ENCODE measurements at places on chromosomes 1 and 21. TPM values are rescaled to one million over a fixed set of nuclear protein-coding genes. Genes with fewer than 3 reads are reported as not detected.

The FCRL4 gene
- not detected for polyA plus RNA-seq

The RPTN gene
- not detected for polyA plus RNA-seq

The NGF gene
- polyA plus RNA-seq = 1.1 TPM

The ADGRB2 gene
- polyA plus RNA-seq = 8.0 TPM

The CDK11B gene
- polyA plus RNA-seq = 76.7 TPM

The FAM177B gene
- polyA plus RNA-seq = not detected

The RSRP1 gene
- polyA plus RNA-seq = 93.7 TPM

The MR1 gene
- 0.18 TPM for polyA plus RNA-seq

The CENPF gene
- polyA plus RNA-seq = 301 TPM

The NKAIN1 gene
- polyA plus RNA-seq = 14.7 TPM

The NR5A2 gene
- polyA plus RNA-seq = 4.5 TPM

The PRCC gene
- 66.2 TPM for polyA plus RNA-seq

The IL10 gene
- not detected for polyA plus RNA-seq

The CHRM3 gene
- 4.3 TPM for polyA plus RNA-seq

The HNRNPR gene
- polyA plus RNA-seq = 183 TPM

The C1orf87 gene
- 0.21 TPM for polyA plus RNA-seq

The SPOCD1 gene
- polyA plus RNA-seq = 0.73 TPM

The IL22RA1 gene
- polyA plus RNA-seq = not detected

The TEDDM1 gene
- polyA plus RNA-seq = not detected

The F13B gene
- polyA plus RNA-seq = not detected

The FYB2 gene
- not detected for polyA plus RNA-seq

The RHCE gene
- polyA plus RNA-seq = 0.38 TPM

The FMO5 gene
- polyA plus RNA-seq = 0.54 TPM

The LCE2C gene
- polyA plus RNA-seq = not detected

The PRAMEF25 gene
- not detected for polyA plus RNA-seq

The MROH9 gene
- not detected for polyA plus RNA-seq

The ACTL8 gene
- polyA plus RNA-seq = 0.71 TPM

The GBP5 gene
- not detected for polyA plus RNA-seq

The OR10J1 gene
- not detected for polyA plus RNA-seq

The AMY2A gene
- polyA plus RNA-seq = not detected

The ITPKB gene
- 0.37 TPM for polyA plus RNA-seq

The BCL2L15 gene
- polyA plus RNA-seq = 0.40 TPM

The PTGFR gene
- 0.07 TPM for polyA plus RNA-seq

The ASCL5 gene
- not detected for polyA plus RNA-seq

The SPATA1 gene
- polyA plus RNA-seq = 2.8 TPM

The BATF3 gene
- 7.8 TPM for polyA plus RNA-seq

The SMAP2 gene
- polyA plus RNA-seq = 2.9 TPM

The PLD5 gene
- 4.1 TPM for polyA plus RNA-seq

The LCE1E gene
- polyA plus RNA-seq = 0.43 TPM

The MROH7 gene
- polyA plus RNA-seq = not detected

The OR2T11 gene
- polyA plus RNA-seq = not detected

The XCL1 gene
- polyA plus RNA-seq = 0.89 TPM

The VTCN1 gene
- polyA plus RNA-seq = not detected

The CDC7 gene
- 19.0 TPM for polyA plus RNA-seq

The LAD1 gene
- 18.9 TPM for polyA plus RNA-seq

The SYCP1 gene
- polyA plus RNA-seq = 0.66 TPM

The CYP4X1 gene
- polyA plus RNA-seq = 1.1 TPM

The SRGAP2C gene
- 12.4 TPM for polyA plus RNA-seq

The PKNOX1 gene
- 79.9 TPM for polyA plus RNA-seq

The RGSL1 gene
- not detected for polyA plus RNA-seq

The MPZ gene
- 4.0 TPM for polyA plus RNA-seq

The HJV gene
- polyA plus RNA-seq = 0.45 TPM

The RXFP4 gene
- not detected for polyA plus RNA-seq

The ASPM gene
- polyA plus RNA-seq = 35.6 TPM

The NBPF10 gene
- polyA plus RNA-seq = 0.35 TPM

The LYPD8 gene
- not detected for polyA plus RNA-seq
